ENCODE measurements at places on chromosomes 12 and 14.

- peaks cover 2% of the 10 kb centered on the region for H3K4me1 ChIP-seq
- no peak overlapping the region for H3K4me3 ChIP-seq
- H3K27me3 ChIP-seq = no peaks in the 10 kb centered on the region
- H3K36me3 ChIP-seq = peaks cover 5% of the 10 kb centered on the region
- DNase-seq = no peak
These were observed 122.3 kb upstream of the FBXO33 start for GRCh38 chr14:39554576-39554975.

DNA sequence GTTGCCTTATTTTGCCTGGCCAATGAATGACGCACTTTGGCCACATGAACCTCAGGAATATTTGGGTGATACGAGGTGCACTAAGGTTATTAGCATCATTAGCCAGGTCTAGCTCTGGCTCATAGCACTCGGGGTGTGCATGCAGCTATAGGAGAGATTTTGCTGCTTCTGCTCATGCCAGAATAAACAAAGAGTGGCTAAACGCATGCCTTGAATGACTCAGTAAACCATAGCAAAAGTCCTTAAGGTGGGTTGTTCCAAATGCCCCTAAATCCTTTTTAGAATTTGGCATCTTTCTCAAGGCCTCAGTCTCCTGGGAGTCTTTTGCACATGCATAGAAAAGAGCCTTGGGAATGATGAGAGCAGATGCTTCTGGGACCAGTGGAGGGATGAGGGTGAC is 343.7 kb upstream of the FKBP4 start:
- no peak overlapping the region for H3K27ac ChIP-seq
- no peak for DNase-seq
- no peaks in the 10 kb centered on the region for H3K27me3 ChIP-seq
- no peak overlapping the region for H3K4me3 ChIP-seq

DNA sequence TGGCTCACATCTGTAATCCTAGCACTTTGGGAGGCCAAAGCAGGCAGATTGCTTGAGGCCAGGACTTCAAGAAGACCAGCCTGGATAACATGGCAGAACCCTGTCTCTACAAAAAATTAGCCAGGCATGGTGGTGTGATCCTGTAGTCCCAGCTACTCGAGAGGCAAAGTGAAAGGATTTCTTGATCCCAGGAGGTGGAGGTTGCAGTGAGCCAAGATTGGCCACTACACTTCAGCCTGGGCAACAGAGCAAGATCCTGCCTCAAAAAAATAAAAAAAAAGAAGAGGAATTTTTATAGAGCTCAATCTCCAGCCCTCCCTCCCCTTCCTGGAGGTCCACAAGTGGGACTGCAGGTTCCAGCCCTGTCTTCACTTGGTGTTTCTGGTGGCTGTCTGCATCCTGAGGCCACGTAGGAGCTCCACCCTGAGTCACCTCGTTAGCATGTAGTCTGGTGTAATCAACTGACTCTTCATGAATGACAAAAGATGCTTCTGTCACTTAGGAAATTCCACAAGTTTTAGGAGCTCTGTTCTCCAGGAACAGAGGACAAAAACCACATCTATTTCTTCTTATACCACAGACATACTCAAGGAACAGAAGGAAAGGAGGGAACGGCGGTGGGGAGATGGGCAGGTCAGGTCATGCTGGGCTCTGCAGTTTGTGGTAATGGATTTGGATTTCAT is 16.2 kb downstream of the CCDC62 start:
- no peak overlapping the region for H3K4me3 ChIP-seq
- no peaks in the 10 kb centered on the region for H3K4me1 ChIP-seq
- H3K36me3 ChIP-seq = no peaks in the 10 kb centered on the region
- no peak overlapping the region for H3K27ac ChIP-seq
- no peaks in the 10 kb centered on the region for H3K27me3 ChIP-seq

- peaks cover 2% of the 10 kb centered on the region for H3K4me1 ChIP-seq
- H3K36me3 ChIP-seq = no peaks in the 10 kb centered on the region
- H3K4me3 ChIP-seq = peak overlapping the region; percentile 41
- H3K27ac ChIP-seq = no peak overlapping the region
- DNase-seq = no peak
These were observed 360 bp upstream of the SLC35F4 start for GRCh38 chr14:57866199-57866705.

DNA sequence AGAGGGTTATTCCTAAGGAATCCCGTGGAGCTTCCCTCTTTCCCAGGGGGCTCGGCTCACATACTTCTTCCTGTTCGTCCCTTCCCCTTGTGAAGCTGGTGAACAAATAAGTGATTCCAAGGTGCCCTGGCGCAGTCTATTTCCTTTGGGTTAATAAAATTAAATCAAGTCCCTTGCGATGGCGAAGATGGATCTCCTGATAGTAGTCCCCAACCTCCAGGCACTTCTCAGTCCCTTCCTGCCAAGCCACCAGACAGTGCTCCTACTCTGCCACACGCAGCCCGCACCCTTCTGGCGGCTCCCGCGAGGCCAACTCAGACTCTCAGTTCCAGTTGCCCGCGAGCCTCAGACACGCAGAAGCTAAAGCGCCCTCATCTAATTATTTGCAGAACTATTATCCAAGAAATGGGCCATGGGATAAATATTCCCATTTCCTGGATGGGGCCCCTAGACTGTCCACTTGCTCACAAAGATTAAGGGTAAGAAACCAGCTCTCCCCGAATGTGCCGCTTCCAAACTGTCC is 2.4 kb upstream of the SIX6 start:
- H3K4me1 ChIP-seq = peaks cover 3% of the 10 kb centered on the region
- no peak overlapping the region for H3K4me3 ChIP-seq
- DNase-seq = no peak
- peaks cover 100% of the 10 kb centered on the region for H3K27me3 ChIP-seq
- H3K27ac ChIP-seq = no peak overlapping the region

DNA sequence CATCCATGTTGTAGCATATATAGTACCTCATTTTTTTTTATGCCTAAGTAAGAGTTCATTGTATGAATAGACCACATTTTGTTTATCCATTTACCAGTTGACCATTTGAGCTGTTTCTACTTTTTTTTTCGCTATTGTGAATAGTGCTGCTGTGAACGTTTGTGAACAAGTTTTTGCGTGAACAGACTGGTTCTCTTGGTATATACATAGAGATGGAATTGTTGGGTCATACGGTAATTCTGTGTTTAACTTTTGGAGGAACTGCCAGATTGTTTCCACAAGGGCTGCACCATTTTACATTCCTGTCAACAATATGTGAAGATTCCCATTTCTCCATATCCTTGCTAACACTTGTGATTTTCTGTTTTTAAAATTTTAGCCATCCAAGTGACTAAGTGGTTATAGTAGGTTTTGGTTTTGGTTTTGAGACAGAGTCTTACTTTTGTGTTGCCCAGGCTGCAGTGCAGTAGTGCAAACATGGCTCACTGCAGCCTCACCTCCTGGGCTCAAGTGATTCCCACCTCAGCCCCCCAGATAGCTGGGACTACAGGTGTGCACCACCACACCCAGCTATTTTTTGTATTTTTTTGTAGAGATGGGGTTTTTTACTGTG is 68.3 kb upstream of the AMN start:
- H3K27ac ChIP-seq = no peak overlapping the region
- no peak overlapping the region for H3K4me3 ChIP-seq
- peaks cover 34% of the 10 kb centered on the region for H3K36me3 ChIP-seq
- DNase-seq = no peak
- H3K27me3 ChIP-seq = no peaks in the 10 kb centered on the region

DNA sequence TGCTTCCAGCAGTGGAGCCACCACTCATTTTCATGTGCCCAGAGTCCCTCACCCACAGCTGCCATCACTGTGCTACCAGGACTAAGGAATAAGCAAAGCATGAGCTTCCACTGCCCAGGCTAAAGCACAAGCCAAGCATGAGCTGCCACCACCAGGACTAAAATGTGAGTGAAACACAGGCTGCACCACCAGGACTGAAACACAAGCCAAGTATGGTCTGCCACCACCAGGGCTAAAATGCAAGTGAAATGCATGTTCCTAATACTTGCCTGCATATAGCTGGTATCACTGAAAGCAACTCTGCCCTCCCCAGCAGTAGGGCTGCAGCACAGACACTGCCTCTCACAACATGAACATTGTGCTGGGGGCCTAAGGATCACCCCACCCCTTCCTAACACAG is 30.0 kb downstream of the CEP83 start:
- H3K4me1 ChIP-seq = peaks cover 37% of the 10 kb centered on the region
- no peaks in the 10 kb centered on the region for H3K27me3 ChIP-seq
- DNase-seq = no peak
- H3K4me3 ChIP-seq = no peak overlapping the region
- no peak overlapping the region for H3K27ac ChIP-seq

DNA sequence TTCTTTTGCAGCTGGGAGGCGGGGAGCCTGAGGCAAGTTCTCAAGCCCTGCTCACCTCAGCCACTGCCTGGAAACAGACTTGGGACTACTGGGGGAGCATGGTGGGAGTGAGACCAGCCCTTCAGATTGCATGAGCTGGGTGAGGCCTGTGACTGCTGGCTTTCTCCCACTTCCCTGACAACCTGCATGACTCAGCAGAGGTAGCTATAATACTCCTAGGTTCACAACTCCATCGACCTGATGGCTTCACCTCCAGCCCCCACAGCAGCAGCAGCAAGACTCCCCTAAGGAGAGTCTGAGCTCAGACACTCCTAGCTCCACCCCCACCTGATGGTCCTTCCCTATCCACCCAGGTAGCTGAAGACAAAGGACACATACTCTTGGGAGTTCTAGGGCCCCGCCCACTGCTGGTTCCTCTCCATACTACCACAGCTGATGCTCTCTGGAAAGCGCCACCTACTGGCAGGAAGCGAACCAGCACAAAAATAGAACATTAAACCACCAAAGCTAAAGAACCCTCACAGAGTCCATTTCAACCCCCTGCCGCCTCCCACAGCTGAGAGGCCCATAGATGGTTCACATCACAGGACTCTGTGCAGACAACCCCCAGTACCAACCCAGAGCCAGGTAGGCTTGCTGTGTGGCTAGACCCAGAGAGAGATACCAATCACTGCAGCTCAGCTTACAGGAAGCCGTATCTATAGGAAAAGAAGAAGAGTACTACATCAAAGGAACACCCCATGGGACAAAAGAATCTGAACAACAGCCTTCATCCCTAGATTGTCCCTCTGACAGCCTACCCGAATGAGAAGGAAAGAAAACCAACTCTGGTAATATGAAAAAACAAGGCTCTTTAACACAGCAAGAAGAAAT is 68.7 kb downstream of the RPAP3 start:
- no peak overlapping the region for H3K27ac ChIP-seq
- DNase-seq = no peak
- H3K4me3 ChIP-seq = no peak overlapping the region
- H3K4me1 ChIP-seq = no peaks in the 10 kb centered on the region
- H3K27me3 ChIP-seq = no peaks in the 10 kb centered on the region

DNA sequence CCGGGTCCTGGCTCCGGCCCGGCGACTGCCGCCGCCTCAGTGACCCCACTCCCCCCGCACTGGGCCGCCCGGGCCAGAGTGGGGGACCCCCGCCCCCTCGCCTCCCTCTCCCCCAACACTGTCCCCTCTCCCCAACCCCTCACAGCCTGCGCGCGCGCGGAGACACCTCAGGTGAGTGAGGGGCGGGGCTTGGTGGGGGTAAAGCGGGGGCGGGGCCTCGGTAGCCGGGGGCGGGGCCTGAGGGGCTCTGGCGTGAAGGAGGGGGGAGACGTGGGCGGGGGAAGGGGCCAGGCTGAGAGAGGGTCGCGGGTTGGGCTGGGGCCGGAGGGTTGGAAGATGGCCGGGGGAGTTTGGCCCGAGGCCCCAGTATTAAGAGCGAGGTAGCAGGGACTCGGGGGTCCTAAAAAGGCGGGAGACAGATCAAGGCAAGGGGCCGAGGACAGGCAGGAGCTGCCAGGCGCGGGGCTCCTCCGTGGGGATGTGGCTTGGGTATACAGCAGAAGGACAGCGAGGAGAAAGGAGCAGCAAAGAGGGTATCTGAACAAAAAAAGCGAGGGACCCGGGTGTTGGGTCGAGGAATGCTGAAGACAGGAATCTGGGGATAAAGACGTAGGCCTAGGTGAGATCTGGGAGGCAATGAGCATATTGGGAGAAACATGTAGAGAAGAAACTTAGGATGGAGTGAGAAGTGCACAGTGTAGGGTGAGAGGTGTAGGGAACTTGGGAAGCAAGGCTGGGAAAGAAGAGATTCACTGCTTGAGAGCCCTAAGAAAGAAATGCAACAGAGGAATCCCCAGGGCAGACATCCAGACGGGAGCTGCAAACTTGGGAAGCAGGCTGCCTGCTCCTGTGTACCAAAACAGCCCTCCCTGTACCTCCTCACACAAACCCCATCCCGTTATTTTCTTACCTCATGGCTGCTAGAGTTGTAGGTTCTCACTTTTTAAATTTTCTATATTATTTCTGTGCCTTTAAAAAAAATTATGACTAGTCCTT is 10.8 kb downstream of the SUOX start:
- peaks cover 14% of the 10 kb centered on the region for H3K36me3 ChIP-seq
- H3K4me3 ChIP-seq = peak overlapping the region; percentile 72
- H3K27me3 ChIP-seq = no peaks in the 10 kb centered on the region
- H3K4me1 ChIP-seq = peaks cover 31% of the 10 kb centered on the region

DNA sequence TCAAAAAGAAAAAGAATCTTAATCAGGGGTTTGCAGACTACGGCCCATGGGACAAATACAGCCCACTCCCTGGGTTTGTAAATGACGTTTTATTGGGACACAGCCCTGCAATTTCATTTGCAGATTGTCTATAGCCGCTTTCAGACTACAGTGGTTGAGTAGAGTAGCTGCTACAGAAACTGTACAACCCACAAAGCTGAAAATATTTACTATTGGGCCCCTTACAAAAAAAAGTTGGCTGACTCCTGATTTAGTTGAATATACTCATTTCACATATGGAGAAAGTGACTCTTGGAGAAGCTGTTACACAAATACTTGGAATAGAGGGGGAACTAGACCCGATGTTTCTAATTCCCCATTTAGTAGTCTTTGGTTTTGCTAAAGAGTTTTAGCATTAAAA is 162.5 kb upstream of the NOS1 start:
- H3K4me3 ChIP-seq = no peak overlapping the region
- no peaks in the 10 kb centered on the region for H3K36me3 ChIP-seq
- H3K27ac ChIP-seq = no peak overlapping the region
- peaks cover 23% of the 10 kb centered on the region for H3K27me3 ChIP-seq

DNA sequence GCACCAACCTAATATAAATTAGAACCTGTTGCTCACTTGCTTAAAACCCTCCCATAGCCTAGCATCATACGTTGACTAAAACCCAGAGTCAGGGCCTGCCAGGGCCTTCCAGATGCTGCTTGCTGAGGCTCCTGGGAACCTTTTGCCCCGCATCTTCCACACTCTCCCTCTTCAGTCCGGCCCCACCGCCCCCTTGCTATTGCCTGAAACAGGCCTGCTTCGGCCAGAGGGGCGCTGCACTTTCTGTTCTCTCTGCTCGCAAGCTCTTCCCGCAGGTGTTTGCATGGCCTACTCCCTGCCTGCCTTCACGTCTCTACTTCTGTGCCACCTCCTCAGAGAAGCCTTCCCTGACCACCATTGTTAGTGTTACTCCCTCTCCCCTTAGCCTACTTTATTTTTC is 13.7 kb upstream of the TCTN2 start:
- H3K4me1 ChIP-seq = no peaks in the 10 kb centered on the region
- H3K36me3 ChIP-seq = peaks cover 29% of the 10 kb centered on the region
- H3K27me3 ChIP-seq = no peaks in the 10 kb centered on the region
